ENCODE measurements at places on chromosomes 1 and 21.

GRCh38 chr1:171664976-171665375, 12.5 kb upstream of the MYOC start:
- no peak for DNase-seq

- no peak for DNase-seq
Observed at GRCh38 chr1:244090645-244091044, 39.6 kb downstream of the ZBTB18 start.

DNA sequence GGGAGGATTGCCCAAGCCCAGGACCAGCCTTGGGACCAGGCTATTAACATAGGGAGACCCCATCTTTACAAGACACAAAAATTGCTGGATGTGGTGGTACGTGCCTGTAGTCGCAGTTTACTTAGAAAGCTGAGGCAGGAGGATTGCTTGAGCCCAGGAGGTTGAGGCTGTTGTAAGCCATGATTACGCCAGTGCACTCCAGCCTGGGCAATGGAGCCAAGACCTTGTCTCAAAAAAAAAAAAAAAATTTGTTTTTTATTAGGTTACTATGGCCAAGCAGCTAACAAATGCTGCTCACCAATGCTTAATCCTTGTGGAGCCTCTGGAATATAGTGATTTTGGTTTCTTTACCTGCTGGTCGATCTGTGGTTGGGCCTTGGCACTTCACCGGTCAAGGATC, 8.8 kb downstream of the ARID1A start:
- no peak for DNase-seq

DNA sequence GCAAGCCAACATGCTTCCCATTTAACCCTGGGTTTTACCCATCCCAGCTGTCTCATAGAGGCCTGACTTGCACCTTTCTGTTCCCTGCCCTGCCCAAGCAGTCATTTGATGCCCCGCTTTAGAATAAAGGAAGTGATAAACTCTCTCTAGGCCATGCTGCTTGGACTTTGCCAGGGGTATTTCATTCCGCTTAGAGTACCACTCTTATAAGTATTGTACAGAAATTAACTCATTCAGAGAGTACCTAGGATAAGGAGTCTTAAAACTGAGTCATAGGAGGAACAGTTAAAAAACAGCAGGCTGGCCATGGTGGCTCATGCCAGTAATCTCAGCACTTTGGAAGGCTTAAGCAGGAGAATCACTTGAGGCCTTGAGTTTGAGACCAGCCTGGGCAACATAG, 21.0 kb upstream of the LYST start:
- no peak for DNase-seq

DNA sequence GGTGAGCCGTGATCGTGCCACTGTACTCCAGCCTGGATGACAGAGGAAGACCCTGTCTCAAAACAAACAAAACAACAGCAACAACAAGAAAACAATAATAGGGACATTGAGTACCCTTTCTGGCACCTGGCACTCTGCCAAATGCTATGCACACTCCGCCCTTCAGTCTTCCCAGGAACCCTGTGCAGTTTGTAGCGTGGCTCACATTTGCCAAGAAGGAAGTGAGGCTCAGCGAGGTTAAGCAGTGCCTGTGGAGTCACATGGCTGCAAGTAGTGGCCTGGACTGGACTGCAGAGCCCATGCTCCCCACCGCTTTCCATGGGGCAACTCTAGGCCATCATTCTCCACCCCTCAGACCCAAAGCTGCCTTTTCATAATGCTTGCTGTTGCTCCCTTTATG, 5.3 kb upstream of the EVA1B start:
- no peak for DNase-seq

Measured in hematopoietic multipotent progenitor cell (in vitro differentiated cells).